Smooth muscle cell of the umbilical artery (primary cell): ENCODE measurements at places on chromosomes 16 and 17. TPM values are rescaled to one million over a fixed set of nuclear protein-coding genes. Genes with fewer than 3 reads are reported as not detected.

The HCRT gene
- not detected in 2 replicates for total RNA-seq

The KRT33A gene
- total RNA-seq = not detected in 2 replicates

The NPIPB2 gene
- total RNA-seq = 3.6 and 6.0 TPM in 2 replicates

The SPIRE2 gene
- 0.30 and 1.4 TPM in 2 replicates for total RNA-seq

The SLC5A11 gene
- total RNA-seq = not detected in 2 replicates

The ALOXE3 gene
- not detected in 2 replicates for total RNA-seq

The SCO1 gene
- 25.2 and 35.3 TPM in 2 replicates for total RNA-seq

The TPSAB1 gene
- total RNA-seq = not detected in 2 replicates

The KRT24 gene
- total RNA-seq = not detected in 2 replicates

The KRTAP1-5 gene
- 0.23 and 0.30 TPM in 2 replicates for total RNA-seq

The C17orf75 gene
- total RNA-seq = 16.7 and 17.8 TPM in 2 replicates

The HSD3B7 gene
- 11.6 and 13.4 TPM in 2 replicates for total RNA-seq

The AIPL1 gene
- total RNA-seq = not detected in 2 replicates

The CCL1 gene
- total RNA-seq = not detected in 2 replicates

The PLXDC1 gene
- total RNA-seq = 0.14 TPM in 1 of 2 replicates, not detected in the other

The BTBD17 gene
- not detected in 2 replicates for total RNA-seq

The GSPT1 gene
- 71.6 and 154 TPM in 2 replicates for total RNA-seq

The EME1 gene
- 0.59 and 4.3 TPM in 2 replicates for total RNA-seq

The TRPV2 gene
- 49.9 and 70.0 TPM in 2 replicates for total RNA-seq

The OTOP2 gene
- not detected in 2 replicates for total RNA-seq
